M059J (cell line): ENCODE measurements at places on chromosomes 2 and 18.

DNA sequence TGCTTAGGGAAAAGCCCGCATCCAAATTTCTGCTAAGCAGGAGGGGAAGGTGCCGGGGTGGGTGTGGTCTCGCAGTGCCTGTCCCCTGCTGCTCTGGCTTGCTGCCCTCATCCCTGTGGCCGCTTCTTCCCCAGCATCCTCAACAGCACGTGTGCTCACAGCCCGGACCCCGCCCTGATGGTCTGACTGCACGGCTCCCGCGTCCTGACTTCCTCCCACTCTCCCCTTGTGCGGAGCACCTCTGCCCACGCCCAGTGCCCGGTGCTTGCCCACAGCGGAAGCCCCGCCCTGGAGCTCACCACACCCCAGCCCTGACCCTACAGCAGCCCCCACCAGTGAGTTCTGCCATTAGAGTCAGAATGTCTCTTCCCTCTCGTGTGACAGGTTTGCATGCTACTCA, 277.9 kb downstream of the NDUFA10 start:
- DNase-seq: no peak

- DNase-seq: peak; percentile 31
Measured at GRCh38 chr2:25966531-25967270, 15.6 kb downstream of the KIF3C start.

DNA sequence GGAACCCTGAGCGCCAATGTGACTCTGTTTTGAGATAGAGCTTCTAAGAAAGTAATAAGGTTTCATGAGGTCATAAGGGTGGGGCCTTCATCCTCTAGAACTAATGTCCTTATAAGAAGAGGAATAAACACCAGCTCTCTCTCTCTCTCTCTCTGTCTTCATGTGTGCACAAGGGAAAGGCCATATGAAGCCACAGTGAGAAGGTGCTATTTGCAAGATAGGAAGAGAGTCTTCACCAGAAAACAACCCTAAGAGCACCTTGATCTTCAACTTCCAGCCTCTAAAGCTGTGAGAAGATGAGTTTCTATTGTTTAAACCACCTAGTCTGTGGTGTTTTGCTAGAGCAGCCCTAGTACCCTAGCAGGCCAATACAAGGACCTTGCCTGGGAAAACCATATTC, 55.8 kb downstream of the DOCK10 start:
- no peak for DNase-seq

DNA sequence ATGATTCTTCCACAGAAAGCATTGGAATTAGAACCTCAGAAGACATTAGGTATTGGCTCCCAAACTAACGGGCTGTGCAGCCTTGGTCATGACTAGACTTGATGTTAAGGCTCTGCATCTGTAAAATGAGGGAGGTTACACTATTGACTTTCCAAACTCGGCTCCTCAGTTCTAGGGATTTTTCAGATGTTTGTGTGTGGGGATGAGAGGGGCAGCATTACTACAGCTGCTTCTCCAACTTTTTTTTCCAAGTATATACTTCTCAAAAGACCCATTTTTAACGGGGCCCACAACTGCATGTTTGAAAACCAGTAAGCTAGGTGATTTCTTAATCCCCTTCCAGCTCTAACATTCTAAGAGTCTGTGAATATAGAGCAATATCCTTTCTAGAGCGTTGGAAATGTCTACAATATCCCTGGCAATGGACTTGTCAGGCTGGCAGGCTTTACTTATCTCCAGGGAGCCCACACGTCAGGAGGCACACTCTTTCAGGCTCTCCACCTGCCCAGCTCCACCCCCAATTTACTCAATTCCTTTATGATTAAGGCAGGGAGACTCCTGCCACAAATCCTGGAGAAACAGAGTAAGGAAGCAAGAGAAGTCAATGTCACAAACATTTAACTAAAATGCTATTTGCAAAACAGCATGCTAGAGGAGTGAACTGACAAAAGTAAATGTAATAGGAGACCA, 844 bp upstream of the MPV17 start:
- DNase-seq: no peak

- DNase-seq: no peak
Measured at GRCh38 chr2:236552581-236553363, 16.9 kb upstream of the ACKR3 start.

DNA sequence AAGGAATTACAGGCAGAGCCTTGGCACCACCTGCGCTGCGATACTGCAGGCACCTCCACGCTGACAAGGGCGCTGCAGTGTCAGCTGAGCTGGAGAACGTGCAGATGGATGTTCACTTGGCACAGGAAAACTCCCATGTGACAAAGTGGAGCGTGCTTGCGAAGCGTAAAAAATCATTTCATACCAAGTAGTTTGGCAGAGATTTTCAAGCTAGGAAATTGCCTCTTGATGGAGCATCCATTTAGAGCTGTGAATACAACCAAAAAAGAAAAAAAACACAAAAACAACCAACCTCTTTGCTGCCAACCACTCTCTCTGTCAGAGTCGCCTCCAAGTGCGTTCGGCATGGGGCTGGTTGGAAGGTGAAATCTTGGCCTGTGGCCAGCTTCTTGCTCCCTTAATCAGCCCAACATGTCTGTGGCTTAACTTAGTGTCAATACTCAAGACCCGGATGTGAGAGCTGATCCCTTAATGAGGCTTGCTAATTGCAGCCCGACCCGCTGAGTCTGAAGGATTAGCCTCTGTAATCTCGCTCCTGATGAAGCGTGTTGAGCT, 38.1 kb downstream of the ACOXL start:
- DNase-seq: no peak

GRCh38 chr2:37767959-37768925, 96.8 kb upstream of the CDC42EP3 start:
- peak; percentile 97 for DNase-seq

DNA sequence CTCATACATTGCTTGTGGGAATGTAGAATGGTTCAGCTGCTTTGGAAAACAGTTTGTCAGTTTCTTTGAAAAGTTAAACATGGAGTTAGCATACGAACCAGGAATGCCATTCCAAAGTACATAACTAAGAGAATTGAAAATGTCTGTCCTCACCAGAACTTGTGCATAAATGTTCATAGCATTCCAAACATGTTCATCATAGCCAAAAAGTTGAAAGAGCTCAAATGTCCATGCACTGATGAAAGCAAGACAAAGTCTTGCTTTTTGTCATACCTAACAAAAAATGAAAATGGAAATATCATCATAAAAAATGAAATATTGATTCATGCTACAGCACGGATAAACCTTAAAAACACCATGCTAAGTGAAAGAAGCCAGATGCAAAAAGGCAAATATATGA, 408.8 kb upstream of the UBE2E3 start:
- peak; percentile 58 for DNase-seq

- DNase-seq: peak; percentile 54
Measured at GRCh38 chr2:25252291-25253152, 84.1 kb upstream of the POMC start.

GRCh38 chr2:227472265-227473121, 537 bp downstream of the AGFG1 start:
- DNase-seq: peak; percentile 32

GRCh38 chr2:234453216-234453615, 43.7 kb downstream of the ARL4C start:
- DNase-seq: no peak

- no peak for DNase-seq
Measured at GRCh38 chr2:106868275-106868674, 17.7 kb downstream of the ST6GAL2 start.

- DNase-seq: no peak
Measured at GRCh38 chr2:112698834-112699515, 21.8 kb upstream of the NT5DC4 start.

GRCh38 chr18:80172056-80172455, 63.0 kb downstream of the ADNP2 start:
- no peak for DNase-seq

DNA sequence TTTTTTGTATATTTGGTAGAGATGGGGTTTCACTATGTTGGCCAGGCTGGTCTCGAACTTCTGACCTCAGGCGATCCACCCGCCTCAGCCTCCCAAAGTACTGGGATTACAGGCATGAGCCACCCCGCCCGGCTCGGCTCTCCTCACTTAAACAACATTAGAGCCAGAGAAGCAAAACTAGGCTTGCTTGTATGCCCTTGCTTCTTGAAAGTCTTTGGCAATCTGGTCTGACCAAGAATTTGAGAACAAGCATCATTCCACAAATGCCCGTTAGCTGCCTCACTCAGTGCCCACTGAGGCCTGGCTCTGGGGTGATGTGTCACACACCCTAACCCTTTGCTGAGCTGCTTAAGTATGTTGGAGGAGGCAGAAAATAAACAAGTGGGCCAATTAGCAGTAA, 33.5 kb downstream of the SOWAHC start:
- peak; percentile 61 for DNase-seq

- DNase-seq: peak; percentile 30
Measured at GRCh38 chr2:198641161-198641560, 816.6 kb downstream of the SATB2 start.

DNA sequence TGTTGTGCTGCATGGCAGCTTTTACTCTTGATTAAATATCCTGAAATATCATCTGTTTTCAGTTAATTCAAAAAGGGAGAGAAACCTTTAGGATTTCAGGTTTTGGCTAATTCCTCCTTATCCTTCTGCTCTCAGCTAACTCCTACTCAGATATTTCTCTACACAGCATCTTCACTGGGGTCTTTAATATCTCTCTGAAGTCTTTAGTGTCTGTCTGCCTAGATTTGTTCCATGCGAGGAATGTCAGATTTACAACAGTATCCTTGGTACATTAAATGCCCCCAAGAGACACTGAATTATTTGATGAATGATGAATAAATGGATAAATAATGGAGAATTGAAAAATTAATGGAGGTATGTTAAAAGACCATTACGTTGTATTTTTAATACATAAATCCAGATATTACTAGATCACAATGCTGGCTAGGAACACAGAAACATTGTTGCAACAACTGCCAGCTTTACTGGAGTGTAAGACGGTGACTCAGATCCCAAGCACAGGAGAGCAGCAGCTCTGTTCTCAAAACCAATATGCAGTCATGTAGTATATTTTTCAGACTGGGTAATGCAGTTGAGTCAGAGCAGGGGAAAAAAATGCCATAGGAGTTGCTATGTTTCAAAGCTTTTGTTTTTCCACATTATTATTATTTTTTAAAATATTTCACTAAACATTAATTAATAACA, 388.0 kb upstream of the SYT4 start:
- peak; percentile 81 for DNase-seq

DNA sequence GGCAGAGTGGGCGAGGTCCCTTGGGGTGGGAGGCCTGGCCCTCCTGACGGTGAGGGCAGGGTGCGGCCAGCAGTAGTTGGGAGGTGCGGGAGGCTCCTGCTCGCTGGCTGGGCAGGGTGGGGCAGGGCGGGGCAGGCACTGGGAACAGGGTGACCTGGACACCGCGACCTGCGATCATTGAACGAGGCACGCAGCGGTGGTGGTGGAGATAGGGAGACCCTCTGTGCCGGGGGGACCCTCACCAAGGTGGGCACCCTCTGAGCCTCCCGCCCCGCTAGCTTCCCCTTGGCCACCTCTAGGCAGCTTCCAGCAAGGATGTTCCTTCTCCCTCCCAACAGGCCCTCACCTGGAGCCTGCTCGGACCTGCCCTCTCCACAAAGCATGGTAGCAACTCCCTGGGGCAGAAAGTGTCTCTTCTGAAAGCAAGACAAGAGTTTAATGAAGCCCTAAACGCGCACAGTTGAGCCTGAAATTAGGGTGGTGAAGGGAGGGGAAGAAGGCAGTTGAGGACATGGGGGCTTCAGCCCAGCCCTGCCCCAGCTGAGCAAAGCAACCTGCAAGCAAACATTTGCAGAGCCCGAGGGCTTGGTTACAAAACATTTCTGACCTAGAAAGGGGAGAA, 15.4 kb upstream of the FOSL2 start:
- DNase-seq: no peak

GRCh38 chr2:112482309-112483041, 519 bp downstream of the TTL start:
- peak; percentile 68 for DNase-seq

GRCh38 chr2:231894566-231895380, 31.4 kb downstream of the NPPC start:
- DNase-seq: no peak

DNA sequence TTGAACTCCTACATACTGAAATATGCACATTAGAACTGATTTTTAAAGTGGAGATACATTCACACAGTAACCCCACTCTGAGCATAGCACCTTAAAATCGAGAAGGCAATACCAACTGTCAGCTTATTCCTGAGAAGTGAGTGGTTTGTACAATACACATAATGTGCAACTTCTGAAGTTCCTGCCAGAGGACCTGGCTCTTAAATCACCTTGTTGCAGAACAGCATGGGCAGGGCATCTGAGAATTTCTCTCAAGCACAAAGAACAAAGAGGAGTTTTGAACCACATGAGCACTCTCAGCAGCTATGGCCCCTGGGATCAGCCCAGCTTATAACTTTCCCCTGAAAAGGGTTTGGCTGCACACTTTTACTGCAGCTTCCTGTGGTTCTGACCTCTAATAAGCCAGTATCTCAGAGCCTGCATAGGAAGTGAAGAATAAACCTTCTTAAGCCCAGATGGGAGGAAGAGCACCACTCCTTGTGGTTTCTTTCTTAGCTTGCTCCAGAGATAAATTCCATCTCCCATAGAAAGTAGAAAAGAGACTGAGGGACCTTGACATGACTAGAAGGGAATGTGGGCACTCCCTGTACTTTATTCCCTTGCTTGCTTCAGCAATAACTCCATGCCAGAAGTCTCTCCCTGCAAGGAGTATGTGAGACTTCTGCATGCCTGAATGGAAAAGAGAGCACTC, 862.3 kb downstream of the SUCLG1 start:
- DNase-seq: no peak

- no peak for DNase-seq
Measured at GRCh38 chr2:23533338-23533695, 148.3 kb downstream of the KLHL29 start.

DNA sequence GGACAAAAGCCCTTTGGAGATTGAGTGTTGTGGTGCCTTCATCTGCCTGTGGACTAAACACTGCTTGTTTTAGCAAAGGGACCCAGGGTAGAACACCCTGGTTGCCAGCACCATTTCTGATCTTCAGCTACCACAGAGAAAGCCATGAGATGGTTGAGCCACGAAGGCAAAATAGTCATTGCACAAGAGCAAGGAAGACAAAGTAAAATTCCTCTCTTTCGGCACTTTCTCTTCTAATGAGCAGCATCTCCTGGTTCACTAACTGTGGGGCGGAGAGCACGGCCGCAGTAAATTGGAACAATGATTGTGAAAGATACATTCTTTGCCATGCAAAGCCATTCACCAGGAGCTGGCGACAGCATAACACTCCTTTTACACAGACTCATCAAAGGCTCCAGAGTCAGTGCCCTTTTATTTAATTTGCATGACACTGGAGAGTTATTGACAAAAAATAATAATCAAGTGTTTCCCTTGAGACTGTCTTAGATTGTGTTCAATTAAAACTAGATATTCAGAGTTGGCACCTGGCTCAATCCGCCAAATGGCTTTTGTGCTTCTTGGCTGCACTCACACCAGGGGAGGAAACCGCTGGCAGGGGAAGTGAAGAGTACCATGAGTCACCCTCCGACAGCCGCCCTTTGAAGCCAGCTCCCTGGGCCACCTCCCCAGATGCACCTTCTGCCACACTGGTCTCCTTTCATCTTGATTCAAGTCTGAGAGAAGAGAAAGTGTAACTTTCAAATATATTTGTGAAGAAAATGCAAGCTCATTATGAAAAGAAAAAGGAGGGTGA, 100.5 kb upstream of the MEIS1 start:
- DNase-seq: peak; percentile 36

GRCh38 chr2:192145496-192145895, 49.2 kb downstream of the TMEFF2 start:
- DNase-seq: no peak
